ENCODE measurements at places on chromosomes 2 and 18.

DNA sequence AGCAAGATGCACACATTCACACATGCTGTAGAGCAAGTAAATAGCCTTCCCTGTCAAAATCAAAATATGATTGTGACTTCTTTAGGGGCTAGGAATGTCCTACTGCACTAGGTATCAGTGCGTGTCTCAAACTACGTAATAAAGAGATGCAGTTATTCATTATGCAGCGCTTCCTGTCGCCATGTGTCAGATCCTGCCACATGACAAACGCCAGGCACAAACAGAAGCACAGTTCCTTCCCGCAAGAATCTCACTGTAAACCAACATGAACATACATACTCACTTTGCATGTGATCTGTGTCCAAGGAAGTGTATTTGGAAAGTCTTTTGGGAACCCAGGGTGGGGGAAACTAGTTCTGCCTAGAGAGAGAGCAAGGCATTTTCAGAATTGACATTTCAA, 599.9 kb downstream of the RNF144A start:
- DNase-seq: peak; percentile 71

GRCh38 chr2:217671075-217671474, 331.7 kb downstream of the TNS1 start:
- no peak for DNase-seq

GRCh38 chr2:118014492-118014824, 588 bp upstream of the CCDC93 start:
- DNase-seq: no peak

DNA sequence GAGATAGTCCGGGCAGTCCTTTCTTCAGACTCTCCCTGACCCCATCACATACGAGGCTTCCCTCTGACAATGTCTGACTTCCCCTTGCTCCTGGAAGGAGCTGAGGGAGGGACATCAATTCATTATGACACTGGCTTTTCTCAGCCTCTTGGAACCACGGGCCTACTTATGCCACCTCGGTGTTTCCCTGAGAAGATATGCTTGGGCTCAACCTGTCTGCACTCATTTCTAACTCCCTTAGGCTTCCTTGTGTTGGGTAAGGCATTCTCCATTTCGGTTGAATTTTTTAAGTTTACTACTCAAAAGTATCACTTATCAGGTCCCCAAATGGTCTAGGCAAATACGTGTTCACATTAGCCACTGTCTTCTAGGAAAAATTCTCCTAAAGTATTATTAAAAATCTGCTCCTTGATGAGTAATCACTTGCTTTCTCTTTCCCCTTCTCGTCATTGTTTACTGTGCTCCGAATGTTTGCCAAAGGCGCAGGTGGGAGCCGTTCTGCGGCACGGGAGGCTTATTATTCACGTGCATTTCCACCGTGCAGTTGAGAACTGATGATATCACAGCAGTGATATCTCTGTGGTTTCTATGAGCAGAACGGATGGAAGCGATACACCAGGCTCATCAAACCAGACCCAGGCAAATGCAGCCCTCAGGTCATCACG, 33.1 kb downstream of the ARL4C start:
- peak; percentile 91 for DNase-seq

DNA sequence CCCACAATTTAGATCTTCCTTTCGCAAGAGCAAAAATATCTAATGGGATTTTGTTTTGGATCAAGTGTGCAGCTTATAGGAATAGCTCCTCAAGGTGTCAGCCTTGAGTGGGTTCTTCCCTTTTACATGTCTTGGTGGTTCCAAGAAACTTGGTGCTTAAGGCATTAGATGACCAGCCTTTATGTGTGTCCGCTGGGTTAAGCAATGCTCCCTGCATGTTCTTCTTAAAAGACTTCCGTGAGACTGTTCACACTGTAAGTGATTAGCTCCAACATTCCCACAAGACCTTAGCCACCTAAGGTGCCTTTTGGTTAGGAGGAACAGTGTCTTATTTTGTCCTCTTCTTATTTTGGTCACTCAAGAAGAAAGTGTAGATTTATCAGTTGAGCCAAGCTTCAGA, 44.3 kb upstream of the GPR39 start:
- DNase-seq: no peak

DNA sequence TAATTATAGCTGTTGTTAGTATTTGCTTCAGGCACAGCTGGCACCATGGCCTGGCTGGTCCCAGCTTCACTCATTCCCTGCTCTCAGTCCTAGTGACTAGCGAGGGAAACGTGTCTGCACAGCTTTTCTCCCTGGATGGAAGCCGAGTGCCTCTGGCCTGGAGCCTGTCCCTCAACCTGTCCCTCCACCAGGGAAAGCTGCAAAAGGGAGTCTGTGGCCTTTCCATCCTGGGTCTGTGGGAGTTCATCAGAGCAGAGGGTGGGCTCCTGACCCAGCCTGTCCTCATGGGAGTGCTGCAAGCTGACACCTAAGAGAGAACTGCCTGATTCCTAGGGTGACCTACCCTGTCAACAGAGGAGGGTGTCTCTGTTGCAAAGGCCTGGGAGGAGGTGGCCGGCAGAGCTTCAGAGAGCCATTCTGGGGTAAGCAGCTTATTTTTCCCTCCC, 118.3 kb downstream of the CAPN13 start:
- no peak for DNase-seq

GRCh38 chr18:13136056-13136903, 82.3 kb upstream of the LDLRAD4 start:
- no peak for DNase-seq

DNA sequence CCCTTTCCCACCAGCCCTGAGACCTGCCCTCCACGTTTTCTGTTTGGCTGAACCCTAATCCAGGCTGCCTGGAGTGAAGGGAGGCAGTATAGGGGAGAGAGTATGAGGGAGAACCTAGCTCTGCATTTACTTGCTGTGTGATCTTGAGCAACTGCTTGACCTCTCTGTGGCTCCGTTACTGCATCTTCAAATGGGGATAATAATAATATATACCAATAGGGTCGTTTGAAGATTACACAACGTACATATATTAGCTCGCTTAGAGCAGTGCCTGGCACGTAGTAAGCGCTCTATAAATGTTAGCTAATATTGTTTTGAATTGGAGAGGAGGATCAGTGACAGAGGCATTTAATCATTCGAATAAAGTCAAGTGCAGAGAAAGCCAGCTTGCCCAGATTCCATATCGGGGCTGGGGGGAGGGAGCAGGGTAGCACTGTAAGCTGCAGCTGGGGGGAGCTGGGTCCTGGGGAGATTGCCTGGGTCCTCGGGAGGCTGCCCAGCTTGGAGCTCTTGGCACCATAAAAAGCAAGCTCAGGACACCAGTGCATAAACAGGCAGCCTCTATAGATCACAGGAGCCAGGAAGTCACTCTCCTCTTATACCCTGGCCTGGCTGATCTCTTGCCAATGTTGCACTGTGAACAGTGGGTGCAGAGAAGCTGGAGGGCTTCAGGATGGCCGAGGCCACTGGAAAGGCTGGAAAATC, 19.1 kb downstream of the KCNK3 start:
- no peak for DNase-seq

GRCh38 chr2:73998933-73999332, 14.2 kb downstream of the TET3 start:
- no peak for DNase-seq
